ENCODE measurements at places on chromosomes 2 and 18.

DNA sequence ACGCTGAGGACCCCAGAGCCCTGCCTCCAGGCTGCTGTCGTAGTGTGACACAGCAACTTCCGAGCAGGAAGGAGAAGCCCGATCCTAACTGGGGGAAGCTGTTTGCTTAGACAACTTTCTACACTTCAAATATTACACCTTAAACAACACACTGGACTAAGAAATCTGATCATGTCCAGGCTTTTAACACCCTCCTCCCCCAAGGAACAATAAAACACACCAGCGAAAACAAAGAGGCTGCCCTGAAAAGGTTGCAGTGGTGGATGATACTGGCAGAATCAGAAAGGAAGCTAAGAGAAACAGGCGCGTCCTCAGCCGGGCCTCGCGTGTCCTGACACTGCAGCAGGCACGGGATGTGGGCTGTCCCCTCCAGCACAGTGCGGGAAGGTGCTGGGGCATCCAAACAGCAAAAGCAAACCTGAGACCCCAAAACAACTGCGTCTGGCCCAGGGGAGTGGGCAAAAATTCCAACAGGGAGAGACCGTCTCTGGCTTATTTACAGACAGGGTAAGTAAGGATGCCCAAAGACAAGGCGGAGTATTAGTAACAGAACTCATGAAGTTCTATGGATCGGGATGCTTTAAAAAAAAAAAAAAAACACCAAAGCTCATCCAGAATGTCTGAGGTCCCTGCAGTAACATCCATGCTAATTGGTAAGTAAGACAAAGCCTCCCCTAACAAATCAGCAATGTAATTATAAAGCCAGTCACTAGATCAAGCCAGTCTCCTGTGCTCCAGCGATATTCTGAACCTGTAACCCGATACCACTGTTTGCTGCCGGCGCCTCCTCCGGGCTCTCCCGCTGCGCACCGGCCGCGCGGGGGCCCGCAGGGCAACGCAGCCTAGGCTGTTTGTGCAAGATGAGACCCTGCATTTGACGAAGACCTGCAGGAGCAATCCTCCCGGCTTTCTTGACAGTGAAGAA is 9.0 kb downstream of the SERTAD2 start:
- peak; percentile 70 for DNase-seq

DNA sequence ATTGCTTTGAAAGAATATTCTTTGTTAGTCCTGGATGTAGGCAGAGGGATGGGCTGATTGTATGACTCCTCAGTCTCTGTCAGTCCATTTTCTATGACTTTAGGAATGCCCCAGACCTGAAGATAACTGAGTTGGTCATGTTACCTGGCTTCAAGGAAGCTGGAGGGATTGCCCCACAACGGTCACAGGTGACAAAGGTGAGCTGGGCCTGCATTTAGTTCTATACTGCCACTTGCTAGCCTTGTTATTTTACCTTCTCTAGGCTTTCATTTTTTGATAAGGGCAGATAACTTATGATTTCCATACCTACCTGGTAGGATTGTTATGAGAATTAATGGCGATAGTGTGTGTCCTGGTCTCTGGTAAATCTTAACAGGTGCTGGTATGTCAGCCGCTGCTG is 260.1 kb downstream of the PRKCE start:
- DNase-seq: no peak

GRCh38 chr2:1937066-1937465 is 192.8 kb upstream of the PXDN start:
- no peak for DNase-seq

DNA sequence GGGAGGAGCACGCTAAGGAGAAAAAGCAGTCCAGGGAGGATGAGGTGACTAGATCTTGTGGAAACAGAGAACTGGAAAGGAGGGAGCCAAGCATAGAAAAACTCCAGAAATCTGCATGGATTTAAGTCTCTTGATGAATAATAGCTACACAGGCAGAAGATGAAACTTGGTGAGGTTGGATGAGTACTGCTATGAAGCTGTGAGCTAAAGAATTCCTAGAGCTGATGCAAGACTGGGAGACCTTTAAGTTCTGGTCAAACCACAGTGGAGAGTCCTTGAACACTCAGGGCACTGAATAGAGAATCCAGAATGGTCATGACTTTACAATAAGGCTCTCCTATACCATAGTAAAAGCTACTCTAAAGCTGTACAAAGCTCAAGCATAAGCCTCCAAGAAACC is 18.4 kb upstream of the PIEZO2 start:
- DNase-seq: no peak

DNA sequence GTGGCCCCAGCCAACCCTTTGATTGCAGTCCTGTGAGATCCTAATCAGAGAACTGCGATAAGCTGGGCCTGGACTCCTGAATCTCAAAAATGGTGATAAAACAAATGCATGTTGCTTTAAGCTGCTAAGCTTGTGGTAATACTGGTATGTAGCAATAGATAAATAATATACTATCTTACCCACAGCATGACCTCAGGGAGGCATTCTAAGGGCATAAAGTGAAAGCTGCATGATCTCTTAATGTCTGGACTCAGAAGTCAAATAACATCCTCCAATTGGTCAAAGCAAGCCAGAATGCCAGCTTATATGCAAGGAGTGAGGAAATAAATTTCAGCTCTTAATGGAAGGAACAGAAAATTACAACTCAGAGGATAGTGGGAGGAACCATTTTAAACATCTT is 246.1 kb downstream of the FSIP2 start:
- DNase-seq: no peak

- DNase-seq: no peak
Observed at GRCh38 chr18:55743736-55744135, 155.7 kb upstream of the TCF4 start.

DNA sequence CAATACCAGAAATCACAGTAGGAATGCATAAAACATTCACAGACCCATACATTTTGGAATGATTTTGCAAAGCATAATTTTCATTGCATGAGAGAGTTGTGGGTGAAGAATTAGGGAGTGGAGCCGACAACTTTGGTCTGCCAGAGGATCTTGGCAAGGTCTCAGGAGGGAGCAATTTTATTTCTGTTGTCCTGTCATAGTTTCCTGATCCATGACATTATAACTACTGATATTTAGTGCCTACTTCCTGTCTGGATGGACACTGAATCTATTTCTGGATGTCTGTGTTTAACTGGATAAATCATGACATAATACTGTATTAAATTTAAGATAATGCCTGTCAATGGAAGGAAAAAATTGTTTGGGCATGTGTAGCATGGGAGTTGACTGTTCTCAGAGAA is 2.4 kb downstream of the ITGA4 start:
- no peak for DNase-seq

GRCh38 chr2:126707941-126708340 is 52.0 kb downstream of the GYPC start:
- no peak for DNase-seq

DNA sequence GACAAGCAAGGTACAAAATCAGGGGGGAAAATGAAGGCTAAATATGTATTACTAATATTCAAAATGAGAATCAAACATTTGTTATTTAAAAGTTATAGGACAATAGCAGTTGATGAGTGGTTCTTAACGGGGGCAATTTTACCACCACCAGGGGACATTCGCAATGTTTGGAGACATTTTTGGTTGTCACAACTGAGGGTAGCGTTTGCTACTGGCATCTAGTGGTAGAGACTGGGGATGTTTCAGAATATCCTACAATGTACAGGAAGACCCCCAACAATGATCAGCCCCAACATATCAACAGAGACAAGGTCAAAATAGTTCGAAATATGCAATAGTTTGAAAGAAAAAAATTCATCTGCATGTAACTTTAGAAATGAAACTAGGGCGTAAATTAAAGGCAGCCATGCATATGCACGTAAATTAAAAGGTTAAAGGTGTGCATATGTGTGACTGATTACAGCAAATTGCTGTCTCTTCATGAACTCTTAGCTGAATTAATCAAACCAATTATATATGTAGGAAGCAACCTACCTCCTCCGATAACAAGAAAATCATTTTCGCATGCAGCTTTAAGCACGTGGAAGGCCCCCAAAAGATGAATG is 61.2 kb upstream of the CUL3 start:
- no peak for DNase-seq

DNA sequence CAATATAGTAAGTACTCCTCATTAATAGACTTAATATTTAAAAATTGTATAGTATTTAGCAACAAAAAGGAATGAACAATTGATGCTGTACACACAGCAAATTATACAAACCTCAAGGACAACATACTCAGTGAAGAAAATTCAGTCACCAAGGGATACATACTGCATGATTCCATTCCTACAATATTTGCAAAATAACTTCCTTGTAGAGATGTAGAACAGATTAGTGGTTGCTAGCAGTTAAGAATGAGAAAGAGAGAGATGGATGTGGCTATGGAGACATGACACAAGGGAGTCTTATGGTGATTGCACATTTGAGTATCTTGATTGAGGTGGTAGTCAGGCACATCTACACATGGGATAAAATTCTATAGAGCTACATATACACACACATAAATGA is 26.0 kb downstream of the COL3A1 start:
- no peak for DNase-seq

GRCh38 chr2:30732876-30733275 is 74.4 kb downstream of the CAPN13 start:
- DNase-seq: no peak

- no peak for DNase-seq
Observed at GRCh38 chr18:8303151-8303755, 306.0 kb upstream of the RAB12 start.

DNA sequence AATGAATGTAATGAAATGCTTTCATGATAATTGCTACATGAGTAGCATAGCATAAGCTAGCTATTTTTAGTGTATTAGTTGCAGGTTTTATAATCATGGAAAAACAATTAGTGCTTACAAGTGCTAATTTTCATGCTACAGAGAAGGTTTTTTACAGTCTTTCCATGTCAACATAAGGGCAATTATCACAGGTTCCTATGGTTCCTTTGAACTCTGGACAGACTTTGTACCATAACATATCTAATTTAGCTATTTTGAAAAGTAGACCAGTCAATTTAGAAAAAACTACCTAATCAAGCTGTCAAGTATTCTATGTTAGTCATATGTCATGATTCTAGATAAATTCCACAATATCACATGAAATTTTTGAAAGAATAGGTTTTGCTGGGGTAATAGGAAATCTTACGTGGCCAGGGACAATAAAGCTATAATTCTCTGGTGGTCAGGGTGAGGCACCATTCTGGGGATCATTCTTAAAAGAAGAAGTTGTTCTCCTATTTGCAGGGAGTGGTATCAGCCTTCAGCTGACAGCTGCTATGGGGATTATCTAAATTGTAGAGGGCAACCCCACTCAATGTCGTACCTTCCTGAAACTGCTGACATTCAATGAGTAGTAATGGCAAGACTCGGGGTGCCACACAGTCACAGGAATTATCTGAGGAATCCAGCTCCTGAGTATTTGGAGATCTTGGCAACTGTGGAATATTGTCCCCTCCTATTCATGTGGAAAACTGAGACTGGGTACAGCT is 724.0 kb upstream of the LINC00305 start:
- DNase-seq: no peak

DNA sequence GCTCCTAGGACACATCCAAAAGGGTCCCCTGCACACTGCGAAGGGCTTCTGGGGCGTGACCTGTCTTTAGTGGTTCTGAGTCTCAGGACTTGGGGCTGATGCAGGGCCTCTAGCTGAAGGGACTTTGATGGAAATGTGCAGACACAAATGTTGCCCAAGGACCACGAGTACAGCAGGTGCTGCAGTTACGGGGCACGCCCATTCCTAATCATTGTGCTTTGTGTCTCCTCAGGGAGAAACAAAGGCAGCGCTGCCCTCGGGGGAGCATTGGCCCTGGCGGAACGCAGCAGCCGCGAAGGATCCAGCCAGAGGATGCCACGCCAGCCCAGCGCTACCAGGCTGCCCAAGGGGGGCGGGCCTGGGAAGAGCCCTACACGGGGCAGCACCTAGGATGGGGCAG is 8.0 kb downstream of the TUBA3E start:
- DNase-seq: no peak

DNA sequence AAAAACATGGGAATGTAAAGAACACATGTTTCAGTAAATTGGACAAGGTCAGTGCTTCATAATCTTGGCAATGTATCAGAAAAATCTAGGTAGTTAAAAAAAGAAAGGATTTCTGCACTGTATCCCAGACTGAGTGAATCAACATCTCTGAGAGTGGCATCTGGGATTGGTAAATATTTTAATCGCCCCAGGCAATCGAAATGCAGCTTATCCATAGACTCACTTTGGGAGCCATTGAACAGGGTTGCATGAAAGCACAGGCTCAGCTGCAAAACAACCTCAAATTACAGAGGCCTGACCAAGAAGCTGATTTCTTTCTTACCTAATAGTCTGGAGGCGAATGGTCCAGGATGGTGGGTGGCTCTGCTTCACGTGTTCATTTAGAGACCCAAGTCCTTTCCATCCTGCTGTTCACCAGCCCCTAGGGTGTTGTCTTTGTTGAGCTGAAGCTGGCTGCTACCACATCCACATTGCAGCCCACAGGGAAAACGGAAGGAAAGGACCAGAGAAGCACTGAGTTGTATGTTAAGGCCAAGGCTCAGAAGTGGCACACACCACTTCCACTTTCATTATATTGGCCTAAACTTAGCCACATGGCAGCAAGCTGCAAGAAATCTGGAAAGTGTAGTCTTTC is 59.0 kb downstream of the MOGAT1 start:
- DNase-seq: no peak

DNA sequence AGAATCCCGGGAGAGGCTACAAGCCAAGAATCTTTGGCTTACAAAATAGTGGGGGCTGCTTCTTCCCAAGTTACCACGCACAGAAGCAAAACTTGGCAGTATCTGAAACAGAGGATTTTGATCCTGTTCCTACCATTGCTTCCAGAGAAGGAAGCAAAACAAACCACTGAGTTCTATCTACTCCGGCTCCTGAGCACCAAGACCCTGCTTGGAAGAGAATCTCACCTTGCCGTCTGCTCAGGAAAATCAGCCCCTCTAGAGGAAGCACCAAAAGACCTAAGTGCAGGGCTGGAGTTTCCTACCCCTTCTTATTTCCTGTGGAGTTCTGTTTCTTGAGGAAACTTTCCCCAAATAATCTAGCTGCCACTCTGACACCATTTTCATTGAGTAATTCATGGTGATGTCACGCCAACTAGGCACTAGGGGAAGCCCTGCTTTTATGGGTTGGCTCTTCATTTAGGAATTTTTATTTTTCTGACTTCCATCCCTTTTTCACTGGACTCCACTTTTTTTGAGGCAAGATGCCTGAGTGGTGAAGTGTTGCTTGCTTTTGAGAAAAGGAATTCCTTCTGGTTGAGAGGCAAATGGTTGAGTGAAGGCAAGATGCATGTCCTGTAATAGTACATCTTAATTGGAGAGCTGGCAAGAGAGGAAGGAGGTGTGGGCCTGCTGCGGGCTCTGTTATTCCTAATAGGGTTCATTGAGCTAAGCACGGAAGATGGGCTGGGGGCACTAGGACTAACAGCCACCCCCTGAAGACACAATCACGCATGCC is 36.8 kb upstream of the EML4 start:
- DNase-seq: no peak

GRCh38 chr2:170277951-170278350 is 100.0 kb downstream of the MYO3B start:
- no peak for DNase-seq

- no peak for DNase-seq
Observed at GRCh38 chr2:54853616-54854310, 130.3 kb downstream of the EML6 start.
